ENCODE measurements at places on chromosomes 11 and 22.

DNA sequence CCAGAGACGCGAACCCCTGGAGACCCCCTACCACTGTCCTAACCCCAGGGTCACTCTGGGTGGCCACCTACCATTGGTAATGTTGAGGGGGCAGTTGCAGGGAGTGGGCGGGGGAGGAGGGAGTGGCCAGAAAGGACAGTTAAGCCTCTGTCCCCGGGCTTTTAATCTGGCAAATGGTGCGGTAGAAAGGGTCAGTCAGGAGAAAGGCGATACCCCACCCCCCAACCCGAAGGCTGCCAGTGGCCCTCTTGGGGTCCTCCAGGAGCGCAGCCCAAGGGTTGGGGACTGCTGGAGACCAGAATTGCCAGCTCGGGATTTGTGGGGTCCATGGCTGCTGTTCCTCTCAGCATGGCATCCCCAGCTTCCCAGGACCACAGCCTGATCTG is 742 bp downstream of the P2RY2 start:
- no peak for DNase-seq

- DNase-seq = peak; percentile 65
Observed at GRCh38 chr11:96254087-96254486, 88.9 kb downstream of the MAML2 start.

DNA sequence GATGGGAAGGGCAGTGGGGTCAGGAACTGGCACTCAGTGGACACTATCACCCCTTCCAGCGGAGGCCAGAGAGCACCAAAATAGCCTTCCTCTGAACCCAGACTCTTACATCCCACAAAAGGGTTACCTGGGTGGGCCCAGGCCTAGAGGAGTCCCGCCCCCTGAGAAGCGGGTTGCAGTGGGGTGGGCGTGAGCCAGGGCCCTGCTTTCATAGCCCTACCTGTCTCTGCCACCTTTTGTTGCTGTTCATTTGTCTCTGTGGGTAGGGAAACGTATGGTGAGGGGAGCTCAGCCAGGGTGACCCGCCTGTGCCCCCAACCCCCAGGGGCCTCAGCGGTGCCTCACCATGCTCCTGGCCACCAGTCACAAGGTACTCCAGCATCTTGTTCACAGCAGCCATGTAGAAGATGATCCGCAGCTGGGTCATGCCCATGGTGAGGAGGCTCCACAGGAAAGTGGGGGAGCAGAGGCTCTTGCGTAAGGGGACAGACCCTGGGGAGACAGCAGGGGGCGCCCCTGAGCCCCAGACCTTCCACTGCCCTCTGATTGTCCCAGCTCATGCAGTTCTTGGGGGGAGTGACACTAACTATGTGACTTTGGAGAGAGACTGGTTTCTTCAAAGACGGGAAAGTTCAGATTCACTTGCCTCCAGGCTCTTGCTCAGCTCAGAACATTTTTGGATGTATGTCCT is 24.0 kb downstream of the SLC43A1 start:
- peak; percentile 47 for DNase-seq

DNA sequence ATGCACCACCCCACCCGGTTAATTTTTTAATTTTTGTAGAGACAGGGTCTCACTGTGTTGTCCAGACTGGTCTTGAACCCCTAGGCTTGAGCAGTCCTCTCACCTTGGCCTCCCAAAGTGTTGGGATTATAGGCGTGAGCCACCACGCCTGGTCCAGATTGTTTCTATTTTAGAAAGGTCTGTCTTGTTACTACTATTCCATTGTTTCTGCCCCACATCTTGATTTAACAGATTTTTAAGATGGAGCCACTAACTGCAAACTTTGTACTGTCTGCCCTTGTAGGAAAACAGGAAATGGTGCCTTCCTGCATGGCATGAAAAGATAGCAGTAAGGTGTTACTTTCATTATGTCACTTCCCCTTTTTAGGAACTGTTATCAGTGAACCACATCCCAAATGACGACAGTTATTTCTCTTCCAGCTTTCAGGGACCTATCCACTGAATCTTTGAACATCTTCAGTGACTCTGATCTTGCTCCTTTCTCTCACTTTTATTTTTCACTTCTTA is 23.2 kb downstream of the TAF1D start:
- no peak for DNase-seq

DNA sequence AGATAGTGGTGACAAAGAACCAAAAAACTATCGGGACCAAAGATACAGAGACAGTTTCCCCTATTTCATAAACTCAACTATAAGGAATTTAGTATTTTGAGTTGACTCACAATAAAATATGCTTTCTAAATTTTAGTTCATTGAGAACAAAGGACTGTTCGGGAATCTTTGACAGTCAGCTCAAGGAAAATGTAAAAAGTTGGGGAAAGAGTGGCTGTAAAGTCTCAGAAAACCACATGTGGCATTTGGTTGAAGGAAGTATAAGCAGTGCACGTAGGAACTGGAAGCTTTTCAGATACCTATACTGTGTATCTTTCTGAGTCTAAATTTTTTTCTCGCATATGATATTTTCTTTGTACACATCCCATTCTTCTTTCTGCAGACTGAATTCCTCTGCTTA is 688.9 kb downstream of the KCNA4 start:
- DNase-seq = no peak

GRCh38 chr22:36027935-36028645 is 534 bp downstream of the RBFOX2 start:
- no peak for DNase-seq

DNA sequence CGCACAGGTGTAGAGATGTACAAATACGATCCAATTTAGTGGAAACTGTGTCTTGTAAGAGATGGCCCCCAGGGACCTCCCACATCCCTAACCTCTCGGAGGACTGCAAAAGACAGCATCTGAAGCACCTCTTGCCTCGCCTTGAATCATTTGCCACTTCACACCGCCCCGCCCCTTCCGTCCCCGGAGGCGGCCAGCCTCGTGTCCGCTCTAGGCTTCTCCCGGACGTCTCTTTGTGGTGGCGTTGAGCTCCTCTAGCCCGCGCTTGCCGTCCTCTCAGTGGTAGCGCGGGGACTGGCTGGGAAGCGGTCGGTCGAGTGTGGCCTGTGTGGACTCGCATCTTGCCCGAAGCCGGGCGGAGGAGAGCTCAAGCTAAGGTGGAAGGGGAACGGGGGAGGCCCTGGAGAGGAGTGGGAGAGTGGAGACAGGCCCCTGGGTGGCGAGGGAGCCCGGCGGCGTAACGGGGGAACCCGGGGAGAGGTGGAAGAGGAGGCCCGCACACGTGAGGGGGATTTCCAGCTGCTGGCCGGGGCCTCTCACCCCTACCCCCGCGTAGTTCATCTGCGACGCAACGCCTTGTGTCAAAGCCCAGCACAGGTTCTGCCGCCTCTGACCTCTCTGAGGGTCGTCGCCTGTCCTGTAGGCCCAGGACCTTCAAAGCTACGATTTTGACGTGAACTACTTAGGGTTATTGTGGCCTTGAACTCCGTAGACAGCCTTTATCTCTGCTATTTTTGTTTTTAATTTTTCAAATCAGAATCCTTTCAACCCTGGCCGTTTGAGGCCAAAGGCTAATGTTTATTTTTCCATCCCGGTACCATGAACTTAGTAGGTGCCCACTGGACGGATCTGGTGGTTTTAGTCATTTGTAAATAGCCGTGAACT is at the start of gene ARL14EP:
Gene ARL14EP (plus strand): TSS at position 279 of the 885 bp plus-strand sequence. CDS start 7,845 bp downstream, outside the sequence.
- DNase-seq = peak; percentile 97

GRCh38 chr11:67071420-67072284 is 15.0 kb downstream of the RHOD start:
- peak; percentile 63 for DNase-seq

GRCh38 chr22:45065726-45066125 is 55.9 kb upstream of the PHF21B start:
- no peak for DNase-seq

GRCh38 chr11:131957875-131958274 is 587.5 kb downstream of the NTM start:
- DNase-seq = no peak

- DNase-seq = peak; percentile 86
Observed at GRCh38 chr11:12914400-12914912, 94.7 kb upstream of the RASSF10 start.

DNA sequence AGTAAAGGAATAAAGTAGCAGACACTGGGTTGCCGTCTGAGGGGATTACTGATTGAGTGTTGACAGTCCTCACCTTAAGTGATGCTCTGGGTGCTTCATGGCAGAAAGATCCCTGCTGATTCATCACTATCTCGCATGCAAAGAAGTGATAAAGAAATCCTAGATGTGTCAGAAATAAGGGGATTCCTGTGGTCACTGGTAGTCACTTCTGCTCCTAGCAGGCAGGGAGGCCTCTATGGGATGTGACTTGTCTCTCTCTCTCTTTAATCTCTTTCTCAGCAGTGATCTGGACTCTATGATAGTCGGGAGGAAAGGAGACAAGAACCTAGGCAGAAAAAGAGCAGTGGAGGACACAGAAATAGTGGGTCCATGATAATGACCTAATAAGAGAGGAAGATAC is 30.9 kb upstream of the OR56A1 start:
- DNase-seq = peak; percentile 7

DNA sequence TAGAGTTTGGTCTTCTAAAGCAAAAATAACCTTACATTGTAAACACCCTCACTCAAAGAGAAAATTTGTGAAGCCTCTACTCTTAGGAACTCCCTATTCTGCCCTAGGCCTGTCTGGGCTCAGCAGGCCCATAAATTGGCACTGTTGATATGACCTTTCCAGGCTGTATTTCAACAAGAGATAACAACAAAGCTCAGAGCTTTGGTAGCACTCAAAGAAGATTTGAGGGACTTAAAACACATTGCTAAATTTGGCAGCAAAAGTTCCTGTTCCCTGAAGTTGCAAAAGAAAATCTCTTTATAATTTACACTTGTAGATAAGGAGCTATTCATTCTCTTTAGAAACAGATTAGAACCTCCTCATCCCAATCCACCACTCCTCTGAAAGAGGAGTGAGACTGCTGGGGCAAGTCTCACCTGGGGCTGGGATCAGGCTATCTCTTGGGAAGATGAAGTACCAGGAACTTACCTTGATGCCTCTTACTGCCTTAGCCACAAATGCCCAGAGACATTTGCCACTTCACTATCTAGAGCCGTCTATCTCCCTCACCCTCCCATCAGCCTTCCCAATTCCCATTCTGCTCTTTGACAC is 110.4 kb upstream of the AKIP1 start:
- no peak for DNase-seq

DNA sequence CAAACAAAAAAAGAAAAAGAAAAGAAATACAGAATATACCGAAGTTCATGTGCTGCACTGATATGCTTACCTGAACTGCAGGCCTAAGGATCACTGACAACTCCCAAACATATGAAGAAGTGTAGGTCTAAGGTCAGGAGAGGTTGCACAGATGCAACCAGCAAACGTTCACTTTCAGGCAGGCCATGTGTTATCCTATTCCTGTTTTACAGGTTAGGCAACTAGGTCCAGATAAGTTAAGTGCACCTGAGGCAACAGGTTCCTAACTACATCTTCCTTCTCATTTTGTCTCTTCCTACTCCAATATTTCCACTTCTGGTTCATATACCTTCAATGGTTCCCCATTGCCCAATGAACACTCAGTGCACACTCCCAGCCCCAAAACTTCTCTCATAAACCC is 15.1 kb downstream of the PI4KA start:
- no peak for DNase-seq

DNA sequence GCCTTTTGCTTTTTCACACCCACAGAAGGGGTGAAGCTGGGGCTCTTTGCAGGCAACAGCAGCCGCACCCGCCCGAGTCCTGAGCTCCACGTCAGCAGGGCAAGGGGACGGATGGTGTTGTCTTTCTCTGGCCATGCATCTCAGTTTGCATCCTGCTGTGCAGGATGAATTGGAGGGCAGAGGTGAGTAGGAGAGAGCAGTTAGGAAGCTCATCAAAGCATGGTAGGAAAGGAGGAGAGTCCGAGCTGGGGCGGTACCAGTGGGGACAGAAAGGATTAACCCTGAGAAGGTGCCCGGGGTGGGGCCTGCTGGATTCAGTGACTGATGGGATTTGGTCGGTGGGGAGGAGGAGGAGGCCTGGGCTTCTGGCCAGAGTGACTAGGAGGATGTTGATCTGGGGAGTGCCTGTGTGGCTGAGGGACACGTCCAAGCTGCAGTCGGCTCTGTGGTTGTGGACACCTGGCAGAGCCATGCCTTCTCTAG is 14.6 kb downstream of the FAM83F start:
- no peak for DNase-seq

GRCh38 chr11:115389790-115390189 is 114.4 kb downstream of the CADM1 start:
- no peak for DNase-seq

- DNase-seq = no peak
Observed at GRCh38 chr11:46335890-46336562, 11.2 kb upstream of the DGKZ start.

DNA sequence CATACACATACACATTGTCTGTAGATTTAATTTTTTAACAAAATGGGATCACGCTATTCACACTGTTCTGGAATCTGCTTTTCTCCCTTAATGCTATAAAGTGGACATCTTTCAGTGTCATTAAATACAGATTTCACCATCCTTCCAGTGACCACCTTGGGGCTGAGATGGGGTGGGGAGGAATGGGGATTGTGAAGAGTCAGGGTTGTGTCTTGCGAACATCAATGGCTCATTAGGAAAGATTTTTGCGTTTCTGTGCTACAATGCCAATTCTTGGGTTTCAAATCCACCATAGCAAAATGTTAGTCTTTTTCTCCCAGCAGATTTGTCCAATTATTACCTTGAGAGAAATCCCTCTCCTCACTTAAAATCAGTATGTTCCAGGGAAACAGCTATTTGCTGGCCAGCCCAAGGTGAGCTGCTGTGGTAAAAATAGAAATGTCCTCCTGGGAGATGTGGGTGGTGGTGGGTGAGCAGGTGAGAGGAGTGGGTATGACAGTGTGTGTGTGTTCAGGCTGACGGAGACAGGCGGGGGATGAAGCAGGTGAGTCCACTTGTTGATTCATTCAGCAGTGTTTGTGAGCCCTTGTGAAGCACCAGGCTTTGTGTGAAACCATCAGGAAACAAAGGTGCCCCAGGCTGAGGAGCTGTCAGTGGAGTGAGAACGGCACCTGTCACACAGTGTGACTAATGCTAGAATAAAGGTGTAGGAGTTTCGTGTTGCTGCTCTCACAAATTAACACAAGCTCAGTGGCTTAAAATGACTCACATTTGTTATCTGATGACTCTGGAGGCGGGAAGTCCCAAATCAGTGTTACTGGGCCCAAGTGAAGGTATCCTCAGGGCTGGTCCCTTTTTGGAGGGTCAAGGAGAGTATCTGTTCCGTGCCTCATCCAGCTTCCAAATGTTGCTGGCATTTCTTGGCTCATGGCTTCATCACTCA is 1.7 kb upstream of the CBX6 start:
- DNase-seq = peak; percentile 11

DNA sequence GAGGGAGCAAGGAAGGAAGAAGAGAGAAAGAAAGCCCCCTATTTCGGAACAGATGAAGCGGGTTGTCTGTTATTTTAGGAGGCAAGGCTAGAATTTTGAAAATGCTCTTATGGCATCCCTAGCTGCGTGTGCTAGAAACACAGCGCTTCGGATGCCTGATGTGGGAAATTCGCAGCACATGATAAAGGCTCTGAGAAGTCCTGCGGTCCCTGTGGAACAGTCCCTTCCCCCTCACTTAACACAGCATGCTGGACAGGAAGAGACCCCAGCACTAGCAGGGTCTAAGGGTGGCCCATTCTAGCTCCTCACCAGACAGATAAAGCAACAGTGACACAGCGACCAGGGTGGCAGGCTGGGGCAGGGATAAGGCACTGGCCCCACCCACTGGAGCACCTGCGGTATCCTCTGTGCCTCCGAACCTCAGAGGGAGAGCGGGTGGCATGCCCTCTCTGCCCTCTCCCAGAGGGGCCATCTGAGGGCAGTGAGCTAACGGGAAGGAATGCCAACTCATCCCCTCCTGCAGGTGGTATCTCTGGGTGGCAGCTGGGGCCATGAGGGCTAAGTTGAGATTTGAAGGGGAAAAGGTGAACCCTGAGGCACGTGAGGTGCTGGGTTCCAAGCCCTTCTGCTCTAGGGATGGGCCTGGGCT is 75.7 kb downstream of the SCUBE1 start:
- no peak for DNase-seq

GRCh38 chr22:46578251-46578823 is 40.9 kb upstream of the CELSR1 start:
- DNase-seq = peak; percentile 26

Measured in GM23248 (cell line).